ENCODE measurements at places on chromosomes 1 and 21. TPM values are rescaled to one million over a fixed set of nuclear protein-coding genes. Genes with fewer than 3 reads are reported as not detected.

- no peak for DNase-seq
These were observed 471 bp upstream of the MTF2 start for GRCh38 chr1:93078638-93078985.

DNA sequence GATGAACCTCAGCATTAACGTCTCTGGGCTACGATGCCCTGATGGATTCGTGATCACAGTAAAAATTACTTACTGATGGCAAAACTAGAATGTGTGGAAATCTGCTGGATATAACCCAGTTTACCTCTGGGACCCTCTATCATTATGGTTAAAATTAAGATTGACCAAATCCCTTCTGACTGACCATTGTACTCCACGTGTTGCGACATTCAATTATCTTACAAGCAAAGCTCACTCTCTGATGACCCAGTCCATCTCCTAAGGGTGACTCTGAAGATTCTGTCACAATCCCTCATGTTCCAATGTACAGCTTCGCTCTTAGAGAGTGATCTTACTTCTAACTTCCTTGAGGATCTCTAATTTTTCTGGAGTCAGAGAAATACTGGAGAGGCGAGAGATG, 288.5 kb upstream of the RUNX1 start:
- DNase-seq: no peak

DNA sequence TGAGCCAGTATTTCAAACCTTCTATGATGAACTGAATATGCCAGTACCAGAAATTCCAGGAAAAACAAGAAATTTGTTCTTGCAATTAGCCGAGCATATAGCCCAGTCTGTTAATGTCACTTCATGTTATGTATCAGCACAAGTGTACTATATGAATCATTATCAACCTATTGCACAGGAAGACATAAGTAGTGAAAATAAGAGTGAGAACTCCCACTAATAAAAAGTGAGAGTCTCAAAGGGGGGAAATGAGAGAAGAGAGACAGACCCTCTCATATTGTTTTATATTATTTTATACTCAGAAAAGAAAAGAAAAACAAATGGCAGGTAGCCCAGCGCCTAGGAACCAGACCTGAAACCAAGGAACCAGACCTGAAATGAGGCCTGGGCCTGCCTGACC, 16.2 kb downstream of the JMJD4 start:
- DNase-seq: no peak

Gene ADGRL4
- total RNA-seq: 73.5 TPM

Gene RXFP4
- not detected for total RNA-seq

Data from ascending aorta (tissue), 2 donors.